ENCODE measurements at places on chromosomes 16 and 17.

GRCh38 chr17:74403512-74404137 is 28.3 kb upstream of the GPRC5C start:
- no peak for DNase-seq

GRCh38 chr17:72440961-72441360 is 320.1 kb downstream of the SOX9 start:
- no peak for DNase-seq

GRCh38 chr17:59357219-59357697 is 25.8 kb downstream of the YPEL2 start:
- no peak for DNase-seq

GRCh38 chr16:1982013-1982433 is 754 bp upstream of the NOXO1 start:
- peak; percentile 55 for DNase-seq

- peak; percentile 68 for DNase-seq
Observed at GRCh38 chr16:30948667-30949649, at the start of gene ORAI3. TSS of gene ORAI3 (plus strand) at chr16:30949068. CDS start at chr16:30949290, 222 bp downstream.

DNA sequence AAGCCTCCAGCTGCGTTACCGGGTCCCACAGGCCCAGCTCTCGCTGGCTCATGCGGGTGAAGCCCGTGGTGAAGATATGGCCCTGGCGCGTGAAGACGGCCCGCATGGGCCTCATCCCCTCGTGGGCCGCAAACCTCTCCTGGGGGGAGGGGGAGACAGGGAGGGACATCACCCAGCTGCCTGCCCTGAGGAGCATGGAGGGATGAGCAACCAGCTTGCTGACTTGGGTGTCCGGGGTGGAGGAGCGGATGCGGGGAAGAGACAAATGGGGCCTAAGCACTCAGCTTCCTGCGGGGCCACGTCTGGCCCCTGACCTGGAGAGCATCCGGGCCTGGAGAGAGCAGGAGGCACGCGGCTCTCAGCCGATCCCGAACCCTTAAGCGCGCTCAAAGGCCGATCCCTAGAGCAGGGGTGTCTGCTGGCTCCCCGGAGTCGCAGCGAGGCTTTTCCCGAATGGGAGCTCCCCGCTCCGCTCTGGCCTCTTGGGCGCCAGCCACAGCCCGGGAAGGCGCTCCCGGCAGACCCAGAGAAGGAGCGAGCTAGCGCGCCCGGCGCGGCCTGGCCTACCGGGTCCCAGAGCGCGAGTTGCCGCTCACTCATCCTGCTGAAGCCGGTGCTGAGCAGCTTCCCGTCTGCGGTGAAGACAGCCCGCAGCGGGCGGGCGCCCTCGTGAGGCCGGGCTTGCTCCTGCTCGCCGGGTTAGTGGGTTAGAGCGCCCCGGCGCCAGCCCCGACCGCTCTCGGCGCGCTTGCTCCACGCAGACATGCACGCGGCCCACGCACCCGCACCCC is 5.0 kb downstream of the CORO6 start:
- peak; percentile 73 for DNase-seq

DNA sequence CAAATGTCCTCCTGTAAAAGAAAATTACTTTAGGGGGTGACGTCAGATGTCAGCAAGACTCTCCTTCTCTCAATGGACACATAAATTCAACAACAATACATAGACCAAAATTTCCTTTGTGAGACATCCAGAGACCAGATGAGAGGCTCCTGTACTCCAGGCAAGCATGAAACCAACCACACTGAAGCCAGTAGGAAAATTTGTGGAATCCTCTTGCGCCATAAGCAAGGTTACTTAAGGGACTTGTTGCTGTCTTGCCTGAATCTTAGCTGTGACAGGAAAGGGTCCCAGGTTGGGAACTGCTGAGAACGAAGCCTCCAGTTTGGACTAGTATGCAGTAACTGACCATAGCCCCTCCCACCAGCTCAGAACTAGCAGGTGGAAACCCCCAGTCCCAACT is 56.0 kb downstream of the CEP112 start:
- no peak for DNase-seq

GRCh38 chr16:85853547-85854545 is 45.1 kb upstream of the IRF8 start:
- DNase-seq = peak; percentile 61

DNA sequence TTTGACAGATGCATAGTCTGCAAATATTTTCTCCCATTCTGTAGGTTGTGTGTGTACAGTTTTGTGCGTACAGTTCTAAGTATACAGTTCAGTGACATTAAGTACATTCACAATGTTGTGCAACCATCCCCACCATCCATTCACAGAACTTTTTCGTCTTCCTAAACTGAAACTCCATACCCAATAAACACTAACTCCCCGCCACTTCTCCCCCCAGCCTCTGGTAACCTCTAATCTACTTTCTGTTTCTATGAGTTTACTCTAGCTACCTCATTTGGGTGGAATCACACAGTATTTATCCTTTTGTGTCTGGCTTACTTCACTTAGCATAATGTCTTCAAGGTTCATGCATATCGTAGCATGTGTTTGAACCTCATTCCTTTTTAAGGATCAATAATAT is 14.3 kb downstream of the PIK3R5 start:
- no peak for DNase-seq

DNA sequence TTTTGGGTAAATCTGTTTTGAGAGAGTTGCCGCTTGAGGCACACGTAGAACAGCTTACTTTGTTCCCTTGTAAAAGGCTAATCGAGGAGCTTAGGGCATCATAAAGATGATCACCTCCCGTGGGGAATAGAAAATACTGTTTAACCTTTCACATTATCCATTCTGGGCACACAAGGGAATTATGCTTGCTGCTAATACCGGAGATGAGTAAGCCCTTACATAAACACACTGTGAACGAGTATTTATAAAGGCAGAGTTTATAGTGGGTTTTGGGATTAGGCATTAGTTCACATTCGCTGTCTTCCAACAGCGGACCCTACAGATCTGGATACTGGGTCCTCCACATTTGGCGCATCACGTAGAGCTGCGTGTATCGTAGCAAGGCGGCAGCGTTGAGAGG is 51.2 kb upstream of the CNTNAP4 start:
- no peak for DNase-seq

GRCh38 chr17:33046361-33047255 is 55.0 kb downstream of the SPACA3 start:
- no peak for DNase-seq

- DNase-seq = no peak
Observed at GRCh38 chr16:60077861-60078260, 1343.7 kb upstream of the GOT2 start.

GRCh38 chr17:35752945-35753764 is at the start of gene GAS2L2:
TSS of gene GAS2L2 (minus strand) at chr17:35753239. CDS start at chr17:35752850, 389 bp downstream.
- no peak for DNase-seq

DNA sequence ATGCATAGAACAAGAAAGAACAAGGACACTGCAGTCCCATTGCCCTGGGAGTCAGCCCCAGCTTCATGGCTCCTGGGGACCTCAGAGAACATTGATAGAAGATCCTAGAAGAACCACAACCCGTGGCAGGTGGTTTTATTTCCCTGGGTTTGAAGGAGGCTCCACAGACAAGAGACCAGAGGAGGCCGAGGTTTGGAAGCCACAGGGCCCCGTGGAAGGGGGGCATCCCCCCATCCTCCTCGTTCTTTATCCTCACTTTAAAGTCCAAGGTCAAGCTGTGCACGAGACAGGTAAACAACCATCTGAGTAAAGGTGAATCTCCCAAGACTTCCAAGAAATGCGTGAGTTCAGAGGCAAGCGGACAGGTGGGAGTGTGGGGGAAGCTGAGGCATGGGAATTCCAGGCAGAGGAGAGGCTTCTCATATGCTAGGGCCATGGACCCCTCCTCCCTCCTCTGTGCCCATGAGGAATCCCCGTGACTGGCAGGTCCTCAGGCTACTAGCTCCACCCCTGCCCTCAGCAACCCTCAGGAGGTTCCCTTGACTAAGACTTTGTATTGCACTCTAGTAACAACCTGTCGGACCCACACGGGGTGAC is 849 bp upstream of the SULT1A1 start:
- DNase-seq = no peak

DNA sequence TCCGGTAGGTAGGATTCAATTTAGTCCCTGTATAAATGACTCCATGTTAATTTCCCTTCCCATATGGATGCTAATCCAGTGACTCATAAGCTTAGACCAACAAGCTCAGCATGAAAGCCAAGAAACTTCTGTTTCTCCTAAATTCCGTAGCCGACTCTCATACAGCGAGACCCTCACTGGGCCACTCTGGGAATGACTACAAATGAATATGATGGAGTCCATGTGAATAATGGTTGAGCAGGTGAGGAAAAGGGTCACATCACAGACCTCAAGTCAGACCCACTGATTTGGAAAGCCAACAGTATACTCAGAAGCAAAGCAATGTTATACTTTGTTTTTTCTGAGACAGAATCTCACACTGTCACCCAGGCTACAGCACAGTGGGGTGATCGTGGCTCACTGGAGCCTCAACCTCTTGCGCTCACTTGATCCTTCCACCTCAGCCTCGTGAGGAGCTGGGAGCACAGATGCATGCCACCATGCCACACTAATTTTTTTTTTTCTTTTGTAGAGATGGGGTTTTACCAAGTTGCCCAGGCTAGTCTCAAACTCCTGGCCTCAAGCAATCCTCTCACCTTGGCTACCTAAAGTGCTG is 14.6 kb downstream of the RSL1D1 start:
- DNase-seq = no peak

GRCh38 chr16:23072769-23073549 is 76.3 kb downstream of the USP31 start:
- DNase-seq = no peak

GRCh38 chr16:24523569-24523968 is 15.8 kb upstream of the RBBP6 start:
- no peak for DNase-seq

DNA sequence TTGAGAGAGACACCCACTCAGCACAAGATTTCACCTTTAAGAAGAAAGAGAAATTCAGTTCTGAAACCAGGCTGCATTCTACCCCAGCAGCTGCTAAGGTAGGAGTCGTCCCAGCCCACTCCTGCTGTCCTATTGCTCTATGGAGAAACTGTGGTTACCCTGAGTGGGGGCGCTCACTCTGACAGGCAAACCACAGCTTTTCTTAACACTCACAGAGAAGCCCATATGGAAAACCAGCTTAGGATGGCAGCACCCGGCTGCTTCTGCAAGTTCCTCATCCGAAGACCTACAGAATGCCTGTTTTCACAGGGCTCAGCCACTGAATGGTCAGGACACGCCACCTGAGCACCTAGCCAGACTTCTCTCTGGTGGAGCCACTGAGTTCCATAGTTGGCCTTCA is 7.5 kb downstream of the ATP5PD start:
- no peak for DNase-seq

- DNase-seq = no peak
Observed at GRCh38 chr16:88923450-88923849, 53.6 kb downstream of the CBFA2T3 start.

DNA sequence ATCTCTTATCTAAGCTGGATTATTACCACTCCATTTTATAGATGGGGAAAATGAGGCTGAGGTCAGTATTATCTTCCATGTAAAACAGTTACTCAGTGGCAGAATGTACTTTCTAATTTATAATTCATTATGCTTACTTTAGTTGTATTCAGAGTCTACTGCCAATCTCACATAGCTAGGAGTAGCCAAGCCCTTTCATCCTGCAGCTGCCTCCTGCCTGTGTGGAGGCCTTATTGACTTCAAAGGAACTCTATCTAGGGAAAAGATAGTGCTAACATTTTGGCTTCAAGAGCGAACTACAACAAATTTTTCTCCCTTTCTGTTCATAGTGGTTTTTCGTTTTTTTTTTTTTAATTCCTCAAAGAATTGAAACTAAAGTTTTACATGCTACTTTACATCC is 12.9 kb downstream of the RPGRIP1L start:
- no peak for DNase-seq

GRCh38 chr16:29644338-29644857 is 18.6 kb upstream of the SPN start:
- DNase-seq = no peak

DNA sequence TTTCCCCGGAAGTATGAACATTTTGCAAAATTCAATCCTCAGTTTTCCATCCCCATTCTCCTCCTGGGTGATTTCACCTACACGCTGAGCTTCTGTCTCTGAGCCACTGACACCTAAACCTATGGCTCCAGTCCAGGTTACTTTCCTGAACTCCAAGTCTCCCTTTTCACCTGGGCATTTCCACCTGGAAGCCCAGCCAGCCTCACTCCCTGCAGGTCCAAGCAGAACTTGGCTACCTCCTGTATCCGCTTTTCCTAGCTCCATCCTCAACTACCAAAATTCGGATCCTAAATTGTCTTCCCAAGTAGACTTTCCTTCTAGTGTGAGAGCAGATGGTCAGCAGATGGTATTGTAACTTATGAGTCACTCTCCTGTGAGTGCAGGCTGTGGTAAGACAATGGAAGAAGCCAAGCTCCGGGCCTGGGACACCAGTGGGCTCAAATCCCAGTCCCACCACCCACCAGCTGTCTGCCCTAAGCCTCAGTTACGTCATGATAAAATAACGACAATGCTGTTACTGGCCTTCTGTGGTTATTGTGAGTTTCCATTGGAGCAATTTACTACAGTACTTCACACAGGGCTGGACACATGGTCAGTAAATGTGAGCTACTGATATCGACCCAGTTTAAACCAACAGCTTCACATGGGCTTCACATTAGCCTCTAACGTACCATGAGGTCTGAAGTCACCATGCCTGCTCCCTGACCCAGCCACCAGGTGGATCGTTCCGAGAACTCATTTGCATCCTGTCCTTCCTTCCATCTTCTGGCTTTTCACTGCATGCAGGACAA is 33.3 kb downstream of the PECAM1 start:
- no peak for DNase-seq

- DNase-seq = no peak
Observed at GRCh38 chr17:68740555-68741447, 139.6 kb upstream of the FAM20A start.

DNA sequence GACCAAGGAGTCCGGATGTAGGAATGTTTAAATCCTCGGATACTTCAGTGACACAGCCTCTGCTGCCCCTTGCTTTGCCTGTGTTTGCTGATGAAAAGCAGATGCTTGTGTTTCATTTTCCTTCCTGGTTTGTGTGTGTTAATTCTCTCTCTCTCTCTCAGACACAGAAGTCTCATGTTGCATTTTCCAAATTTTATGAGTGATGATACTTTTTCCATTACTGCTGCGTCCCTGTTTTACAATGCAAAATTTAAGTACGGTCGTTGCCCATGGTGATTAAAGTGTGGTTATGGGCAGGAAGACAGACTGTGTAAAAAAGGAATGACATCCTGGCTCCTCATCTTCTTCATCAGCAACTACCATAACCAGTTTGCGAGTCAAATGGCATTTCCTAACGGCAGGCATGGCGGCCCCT is 5.7 kb downstream of the RMI2 start:
- DNase-seq = no peak
